ENCODE measurements at places on chromosomes 5 and 9.
A peak's percentile ranks its signal among the peaks of the same experiment; 100 is the strongest.

GRCh38 chr5:139695178-139695573 is 47.0 kb downstream of the CXXC5 start:
- DNase-seq = no peak

- no peak for DNase-seq
These were observed 44.1 kb downstream of the KIF4B start for GRCh38 chr5:155057626-155058025.

DNA sequence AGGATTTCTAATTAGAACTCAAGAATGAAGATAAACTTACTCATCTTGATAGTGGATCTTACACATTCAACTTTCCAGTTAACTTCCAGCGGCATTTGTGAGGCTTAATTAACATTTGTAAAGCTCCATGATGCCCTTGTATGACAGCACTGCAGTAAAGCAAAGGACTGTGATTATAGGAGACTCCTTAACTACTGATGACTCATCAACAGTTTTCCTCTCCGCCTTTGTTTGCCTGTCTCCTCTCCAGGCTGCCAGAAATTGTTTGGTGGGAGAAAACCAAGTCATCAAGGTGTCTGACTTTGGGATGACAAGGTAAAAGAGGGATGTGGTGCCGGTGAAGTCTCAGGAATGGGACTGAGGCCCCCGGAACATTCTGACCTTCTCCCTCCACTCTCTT is 20.4 kb upstream of the CYFIP2 start:
- DNase-seq = no peak

DNA sequence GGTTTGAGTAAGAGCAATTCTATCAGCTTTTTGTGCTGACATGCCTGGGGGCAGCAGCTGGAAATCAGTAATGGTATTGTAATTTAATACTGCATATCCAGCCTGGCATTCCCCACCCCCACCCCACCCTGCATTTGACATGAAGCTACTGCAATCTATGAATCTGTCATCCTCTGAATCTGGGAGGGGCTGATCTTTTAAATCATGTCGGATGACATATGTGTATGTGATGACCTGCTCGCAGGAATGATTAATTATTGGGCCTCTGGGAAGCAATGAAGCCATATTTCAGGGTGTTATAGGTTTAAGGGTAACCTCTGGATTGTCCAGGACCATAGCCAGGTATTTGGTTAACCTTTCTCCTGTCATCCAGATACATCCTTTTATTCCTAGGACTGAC is 64.6 kb upstream of the RASGRF2 start:
- no peak for DNase-seq

- no peak for DNase-seq
These were observed 305.4 kb upstream of the KIF2A start for GRCh38 chr5:62000646-62001045.

GRCh38 chr9:127447416-127448111 is 3.6 kb downstream of the RPL12 start:
- DNase-seq = no peak

GRCh38 chr9:7791394-7791793 is 8.2 kb downstream of the DMAC1 start:
- no peak for DNase-seq

DNA sequence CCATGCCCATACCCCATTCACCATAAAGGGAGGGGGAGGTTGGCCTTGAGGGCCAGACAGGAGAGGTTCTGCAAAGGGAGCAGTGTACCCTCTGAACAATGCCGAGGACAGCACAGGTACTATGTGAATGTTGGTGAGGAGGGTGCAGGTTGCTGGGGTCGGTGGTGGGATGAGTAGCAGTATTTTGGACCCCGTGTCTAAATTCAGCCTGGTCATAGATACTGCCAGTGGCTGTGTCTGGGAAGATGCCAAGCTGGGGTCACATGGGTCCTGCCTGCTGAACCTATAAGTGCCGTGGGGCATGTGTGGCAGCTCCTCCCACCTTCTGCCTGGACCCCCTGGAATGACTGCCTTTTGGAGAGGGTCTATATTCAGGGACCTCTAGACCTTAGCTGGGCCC is 11.4 kb upstream of the SPINK4 start:
- DNase-seq = no peak

DNA sequence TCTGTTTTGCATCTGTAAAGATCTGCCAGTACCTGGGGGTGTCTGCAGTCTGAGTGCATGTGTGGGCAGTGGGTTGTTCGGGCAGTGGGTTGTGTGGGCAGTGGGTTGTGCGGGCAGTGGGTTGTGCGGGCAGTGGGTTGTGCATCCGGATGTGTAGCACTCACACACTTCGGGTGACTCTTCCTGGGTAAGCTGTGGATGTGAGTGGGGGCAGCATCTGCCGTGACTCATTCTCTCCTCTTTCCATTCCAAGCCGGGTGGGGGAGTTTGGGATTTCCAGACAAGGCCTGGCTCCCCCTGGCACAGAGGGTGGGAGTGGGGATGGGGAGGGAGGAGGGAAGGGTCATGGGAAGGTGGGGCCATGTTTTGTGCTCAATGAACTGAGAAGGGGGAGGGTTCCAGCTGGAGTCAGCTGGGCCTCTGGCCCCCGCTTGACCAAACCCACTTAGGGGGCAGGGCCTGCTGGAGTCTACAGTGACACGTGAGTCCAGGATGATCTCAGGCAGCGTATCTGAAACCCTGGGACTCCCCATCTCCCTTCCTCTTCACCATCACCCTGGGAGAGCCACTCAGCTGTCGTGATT is 8.3 kb downstream of the CRB2 start:
- DNase-seq = no peak

- DNase-seq = no peak
These were observed 276.2 kb downstream of the PDE4D start for GRCh38 chr5:59617186-59617771.

GRCh38 chr9:4055032-4055431 is 244.8 kb downstream of the GLIS3 start:
- no peak for DNase-seq

- no peak for DNase-seq
These were observed 22.9 kb downstream of the JMY start for GRCh38 chr5:79258801-79259200.

GRCh38 chr5:113897748-113898147 is 384.3 kb downstream of the YTHDC2 start:
- DNase-seq = no peak

DNA sequence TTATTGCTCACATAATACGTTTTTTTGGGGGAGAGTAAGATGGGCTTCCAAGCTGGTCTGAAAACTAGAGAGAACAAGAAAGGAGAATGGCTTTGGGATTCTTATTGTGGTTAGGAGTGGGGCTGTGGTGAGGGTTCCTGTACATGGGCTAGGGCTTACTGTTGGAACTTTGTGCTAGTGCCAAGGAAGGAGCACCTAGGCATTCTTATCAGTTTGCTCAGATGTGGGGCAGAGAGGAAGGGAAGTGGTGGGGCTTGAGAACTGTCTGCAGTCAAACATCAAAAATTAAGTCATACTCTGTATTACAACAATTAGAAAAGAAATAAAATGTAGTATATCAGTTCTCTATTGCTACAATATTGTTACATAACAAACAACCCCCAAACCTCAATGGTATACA is 4.0 kb upstream of the THBS4 start:
- DNase-seq = no peak

DNA sequence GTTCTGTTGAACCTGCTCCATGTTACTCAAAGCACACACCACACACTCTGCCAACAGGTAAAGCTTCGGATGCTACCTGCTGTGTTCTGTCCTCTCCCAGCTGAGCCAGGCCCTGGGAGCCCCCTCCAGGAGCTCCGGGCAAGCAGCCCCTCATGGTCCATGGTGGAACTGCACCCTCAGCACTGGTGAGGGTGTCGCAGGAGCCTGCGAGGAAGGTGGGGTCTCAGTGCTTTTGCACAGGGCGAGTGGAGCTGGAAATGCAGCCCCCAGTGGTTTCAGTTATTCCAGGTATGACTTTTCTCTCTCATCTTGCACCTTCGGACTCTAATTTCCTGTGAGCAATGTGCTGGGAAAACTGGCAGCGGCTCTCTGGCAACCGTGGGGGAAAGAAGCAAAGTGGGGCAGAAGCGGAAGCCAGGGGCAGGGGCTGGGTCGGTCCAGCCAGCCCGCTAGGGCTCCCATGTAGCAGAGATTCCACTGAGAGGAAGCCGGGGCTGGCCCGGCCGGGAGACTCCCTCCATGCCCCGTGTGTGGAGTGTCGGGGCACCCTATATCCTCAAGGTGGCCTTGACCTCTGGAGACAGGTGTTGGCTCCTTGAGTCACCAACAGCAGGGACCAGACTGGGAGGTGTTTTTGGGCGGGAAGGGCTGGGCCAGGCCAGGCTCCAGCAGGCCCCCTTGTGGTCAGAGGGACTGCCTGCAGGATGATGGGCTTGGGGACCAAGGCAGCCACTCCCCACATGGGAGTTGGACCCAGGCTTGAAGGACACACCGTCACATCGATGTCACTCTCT is 75.6 kb upstream of the PRSS3 start:
- peak; percentile 33 for DNase-seq

DNA sequence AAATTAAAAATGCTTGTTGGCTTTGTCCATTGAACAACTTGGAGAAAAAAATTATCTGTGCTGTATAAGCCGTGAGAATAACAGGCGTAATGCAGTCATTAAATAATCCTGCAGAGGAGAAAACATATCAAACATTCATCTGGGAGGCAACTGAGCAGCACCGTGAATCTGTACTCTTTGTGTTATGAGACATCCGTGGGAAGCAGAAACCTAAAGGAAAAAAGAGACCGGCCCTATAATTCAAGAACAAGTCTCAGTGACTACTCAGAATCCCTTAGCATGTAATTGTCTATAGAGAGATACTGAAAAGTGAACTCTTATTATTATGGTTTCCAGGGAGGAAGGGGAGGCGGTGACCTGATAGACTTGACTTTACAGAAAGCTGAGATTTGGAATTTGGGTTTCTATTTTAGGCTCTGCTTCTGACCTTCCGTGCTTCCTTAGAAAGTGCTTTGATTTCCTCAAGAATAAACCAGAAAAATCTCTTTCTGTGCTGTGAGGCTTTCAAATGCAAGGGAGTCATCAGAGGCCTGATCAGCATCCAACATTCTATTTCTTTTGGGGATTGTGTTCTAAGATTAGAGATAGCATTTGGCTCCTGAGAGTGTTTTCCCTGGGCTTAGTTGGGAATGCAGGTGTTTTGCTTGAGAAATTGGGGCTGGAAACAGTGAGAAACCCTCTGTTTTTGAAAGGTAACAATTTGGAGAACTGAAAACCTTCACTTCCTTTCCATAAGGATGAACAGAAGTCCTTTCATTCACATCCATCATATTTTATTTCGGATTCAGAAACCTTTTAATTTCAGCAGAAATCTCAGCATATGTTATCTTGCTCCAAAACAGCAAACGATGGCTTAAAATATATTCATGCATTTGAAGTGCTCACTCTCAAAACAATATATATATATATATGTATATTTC is 296.7 kb downstream of the CSNK1G3 start:
- DNase-seq = no peak

Data from CD4-positive, alpha-beta T cell treated with Interleukin-21 for 1 hour (primary cell).